ENCODE measurements at places on chromosomes 2 and 18.

DNA sequence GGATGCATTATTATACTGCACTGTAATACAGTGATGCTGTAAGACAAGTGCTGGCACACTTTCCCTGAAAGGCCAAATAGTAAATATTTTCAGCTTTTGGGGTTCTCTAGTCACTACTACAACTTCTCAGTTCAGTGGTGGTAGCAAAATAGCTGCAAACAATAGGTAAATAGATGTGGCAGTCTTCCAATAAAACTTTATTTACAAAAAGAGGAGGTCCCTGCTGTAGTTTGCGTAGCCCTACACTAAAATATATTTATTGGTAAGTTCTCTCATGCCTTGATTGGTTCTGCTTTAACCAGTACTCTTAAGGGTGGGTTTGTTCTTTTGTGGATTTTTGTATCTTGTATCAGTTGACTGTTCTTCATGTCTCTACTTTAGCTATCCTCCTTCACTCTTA, 7.8 kb downstream of the GLS start:
- no peak for DNase-seq

DNA sequence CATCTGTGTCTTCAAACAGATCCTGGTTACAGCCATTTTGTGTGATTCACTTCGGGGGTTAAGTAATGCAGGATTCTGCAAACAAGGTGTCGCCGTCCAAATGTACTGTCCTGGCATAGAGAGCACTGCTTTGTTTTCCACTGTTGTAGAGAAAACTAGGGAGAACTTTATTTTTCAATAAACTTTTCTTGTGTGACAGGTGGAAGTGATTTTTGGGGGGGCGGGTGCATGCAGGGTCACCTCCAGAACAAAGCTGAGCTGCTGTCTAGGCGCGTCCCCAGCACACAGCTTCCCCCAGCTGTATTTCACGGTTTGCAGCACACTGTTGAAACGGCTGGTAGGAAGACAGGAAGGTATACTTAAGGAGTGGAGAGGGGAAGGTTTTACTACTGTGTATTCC, 200.6 kb downstream of the MGAT5 start:
- peak; percentile 7 for DNase-seq

DNA sequence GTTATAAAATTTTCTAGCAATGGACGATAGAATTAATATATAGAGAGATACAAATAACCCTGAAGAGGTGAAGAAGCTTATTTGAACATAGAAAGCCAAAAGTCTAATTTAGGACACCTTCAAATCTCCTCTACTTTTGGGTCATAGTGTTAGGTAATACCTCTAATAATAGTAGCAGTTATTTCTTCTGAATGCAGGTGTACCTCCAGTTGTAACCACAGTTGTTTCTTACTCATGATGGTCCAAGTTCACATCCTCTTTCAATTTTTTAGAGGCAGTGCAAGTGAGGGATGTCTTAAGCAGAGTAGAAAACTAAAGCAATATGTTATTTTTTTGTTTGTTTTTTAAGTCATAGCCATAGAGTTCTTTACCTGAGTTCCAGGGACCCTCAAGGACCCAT, 429.5 kb downstream of the CCDC85A start:
- no peak for DNase-seq

DNA sequence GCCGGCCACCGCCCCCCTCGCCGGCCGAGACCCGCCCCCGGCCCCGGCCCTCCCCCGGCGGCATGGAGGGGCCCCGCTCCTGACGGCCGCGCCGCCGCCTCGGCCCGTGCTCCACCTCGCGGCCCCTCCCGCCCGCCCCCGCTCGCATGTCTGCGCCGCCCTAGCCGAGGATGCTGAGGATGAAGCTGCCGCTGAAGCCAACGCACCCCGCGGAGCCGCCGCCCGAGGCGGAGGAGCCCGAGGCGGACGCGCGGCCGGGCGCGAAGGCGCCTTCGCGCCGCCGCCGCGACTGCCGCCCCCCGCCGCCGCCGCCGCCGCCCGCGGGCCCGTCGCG, 397 bp downstream of the ZCCHC2 start:
- no peak for DNase-seq

DNA sequence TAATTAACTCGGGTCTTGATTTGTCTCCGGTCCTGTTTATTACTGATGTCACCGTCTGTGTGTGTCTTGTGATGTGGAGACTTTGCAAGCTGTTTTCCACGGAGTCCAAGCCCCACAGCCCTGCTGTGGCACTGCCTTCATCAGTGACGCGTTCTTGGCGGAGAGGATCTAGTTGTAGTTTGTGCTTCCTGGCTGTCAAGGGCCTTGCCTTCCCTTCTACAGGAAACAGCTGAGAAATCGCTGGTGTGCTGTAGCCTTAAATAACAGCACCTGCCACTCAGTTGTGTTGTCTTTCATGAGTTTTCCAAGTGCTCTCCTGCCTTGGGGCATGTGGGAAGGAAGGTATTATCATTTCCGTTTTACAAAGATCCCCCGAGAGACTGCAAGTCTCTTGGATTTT, 26.3 kb downstream of the CTIF start:
- no peak for DNase-seq

- DNase-seq = no peak
Observed at GRCh38 chr18:36015629-36016028, 43.1 kb downstream of the RMP24 start.

DNA sequence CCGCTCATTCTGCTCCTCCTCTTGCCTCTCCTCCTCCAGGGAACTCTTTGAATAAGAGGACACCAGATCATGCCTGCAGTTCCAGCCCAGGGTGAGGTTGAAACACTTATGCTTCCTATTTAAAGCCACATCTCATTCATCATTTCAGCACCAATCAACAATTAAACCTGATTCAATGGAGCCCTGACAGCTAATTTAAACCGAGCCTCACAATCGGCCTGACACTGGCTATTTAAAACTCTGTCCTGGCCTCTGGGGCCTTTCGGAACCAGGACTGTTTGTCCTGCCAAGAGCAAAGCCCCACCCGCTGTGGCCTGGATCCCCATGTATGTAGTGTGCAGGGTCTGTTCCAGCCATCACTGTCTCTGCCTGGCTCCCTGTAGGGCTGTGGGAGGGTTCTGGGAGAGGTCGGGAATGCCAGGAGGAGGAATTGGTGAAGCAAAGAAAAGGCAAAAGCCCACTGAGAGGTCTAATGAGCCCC, 97.4 kb downstream of the MCFD2 start:
- DNase-seq = no peak

DNA sequence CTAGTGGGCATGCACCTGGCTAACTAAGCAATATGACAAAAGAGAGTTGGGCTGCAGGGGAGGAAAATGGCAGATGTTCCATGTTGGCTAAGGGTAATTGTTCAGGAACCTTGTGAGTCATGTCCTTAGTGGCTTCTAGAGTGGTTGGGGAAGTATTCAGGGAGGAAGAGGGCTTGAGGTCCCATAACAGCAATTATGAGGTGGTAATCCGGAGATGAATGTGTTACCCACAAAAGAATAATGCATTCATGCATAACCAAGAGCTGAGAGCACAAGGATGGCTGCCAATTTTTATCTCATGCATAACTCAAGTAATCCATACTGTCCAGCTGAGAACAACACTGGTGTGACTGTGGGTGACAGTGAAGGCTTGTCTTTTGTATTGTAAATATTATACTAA, 42.9 kb downstream of the TMEFF2 start:
- no peak for DNase-seq

GRCh38 chr18:59667488-59667887, 29.7 kb downstream of the CCBE1 start:
- no peak for DNase-seq

DNA sequence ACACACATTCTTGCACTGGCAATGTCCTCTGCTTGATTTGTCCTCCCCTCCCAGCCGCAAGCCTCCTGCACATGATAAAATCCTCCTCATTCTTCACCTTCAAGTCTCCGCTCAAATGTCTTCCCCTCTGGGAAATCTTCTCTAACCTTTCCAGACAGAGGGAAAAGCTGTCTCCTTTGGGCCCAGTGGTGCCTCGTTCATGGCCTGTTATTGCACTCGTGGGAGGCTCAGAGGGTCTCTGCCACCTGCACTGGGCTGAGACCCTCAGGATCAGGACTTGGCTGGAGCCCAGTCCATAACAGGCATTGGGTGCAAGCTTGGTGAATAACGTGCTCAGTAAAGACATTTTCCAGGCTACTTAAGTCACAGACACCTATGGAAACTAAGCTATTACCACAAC, 68.6 kb downstream of the PTGR3 start:
- no peak for DNase-seq

- DNase-seq = no peak
Observed at GRCh38 chr2:32136097-32136496, 29.6 kb upstream of the SLC30A6 start.

- no peak for DNase-seq
Observed at GRCh38 chr2:208984376-208985090, 439.3 kb upstream of the MAP2 start.

DNA sequence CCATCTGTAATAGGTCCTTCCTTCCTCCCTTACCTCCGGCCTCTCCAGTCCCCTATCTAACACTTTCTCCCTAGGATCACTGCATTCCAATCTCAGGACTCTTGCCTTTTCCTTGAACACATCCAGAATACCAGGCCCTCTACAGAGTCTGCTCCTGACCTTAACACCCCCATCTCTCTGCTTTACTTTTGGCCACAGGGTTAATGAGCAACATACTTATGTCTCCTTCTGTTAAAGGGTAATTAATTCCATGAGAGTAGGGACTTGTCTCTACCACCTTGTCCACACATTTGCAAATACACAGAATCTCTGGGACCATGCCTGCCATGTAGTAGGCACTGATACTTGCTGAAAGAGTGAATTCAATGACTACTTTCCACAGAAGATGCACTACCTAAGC, 94.9 kb downstream of the COBLL1 start:
- no peak for DNase-seq

- no peak for DNase-seq
Observed at GRCh38 chr2:156673333-156673615, 237.1 kb downstream of the GPD2 start.

- no peak for DNase-seq
Observed at GRCh38 chr18:33836564-33836963, 258.5 kb downstream of the ASXL3 start.

DNA sequence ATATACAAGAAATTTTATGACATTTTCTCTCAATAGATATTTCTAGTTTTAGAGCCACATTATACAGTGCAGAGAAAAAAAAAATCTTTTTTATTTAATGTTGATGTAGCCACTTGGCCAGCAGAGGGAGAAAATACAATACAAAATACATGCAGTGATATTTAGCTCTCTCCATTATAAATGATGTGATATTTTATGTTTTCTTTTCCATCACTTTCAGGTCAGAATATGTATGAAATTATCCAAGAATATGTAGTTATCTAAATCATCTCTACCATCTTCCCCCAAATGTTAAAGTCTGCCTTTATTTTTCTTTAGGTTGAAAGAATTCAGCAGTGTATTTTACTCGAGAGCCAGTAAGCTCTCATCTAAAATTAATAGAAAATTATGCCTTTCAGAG, 533.6 kb upstream of the FSHR start:
- DNase-seq = no peak

DNA sequence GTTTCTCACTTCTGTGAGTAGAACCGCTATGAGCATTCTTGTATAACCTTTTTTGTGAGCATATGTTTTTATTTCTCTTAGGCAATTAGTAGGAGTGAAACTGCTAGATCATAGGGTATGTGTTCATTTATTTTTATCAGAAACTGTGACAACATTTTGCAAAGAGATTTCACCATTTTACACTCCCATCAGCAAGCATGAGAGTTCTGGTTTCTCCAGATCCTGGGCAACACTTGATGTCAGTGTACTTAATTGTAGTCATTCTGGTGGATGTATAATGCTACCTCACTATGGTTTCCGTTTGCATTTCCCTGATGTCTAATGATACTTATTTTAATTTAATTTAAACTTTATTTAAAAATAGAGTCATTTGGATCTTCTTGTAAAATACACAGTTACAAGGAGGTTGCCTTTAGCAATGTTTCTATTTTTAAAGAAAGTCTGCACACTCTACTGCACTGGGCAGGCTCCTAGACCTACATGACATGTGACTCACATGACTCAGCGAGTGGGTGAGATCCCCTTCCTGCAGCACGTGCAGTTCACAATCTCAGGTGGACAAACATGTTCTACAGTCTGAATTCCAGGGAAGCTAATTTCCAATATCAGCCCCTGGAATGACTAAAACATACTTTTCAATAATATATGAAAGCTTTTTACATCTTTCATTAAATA, 127.0 kb upstream of the BCL2L11 start:
- no peak for DNase-seq

- DNase-seq = peak; percentile 22
Observed at GRCh38 chr2:128433911-128434550, 115.4 kb upstream of the HS6ST1 start.

DNA sequence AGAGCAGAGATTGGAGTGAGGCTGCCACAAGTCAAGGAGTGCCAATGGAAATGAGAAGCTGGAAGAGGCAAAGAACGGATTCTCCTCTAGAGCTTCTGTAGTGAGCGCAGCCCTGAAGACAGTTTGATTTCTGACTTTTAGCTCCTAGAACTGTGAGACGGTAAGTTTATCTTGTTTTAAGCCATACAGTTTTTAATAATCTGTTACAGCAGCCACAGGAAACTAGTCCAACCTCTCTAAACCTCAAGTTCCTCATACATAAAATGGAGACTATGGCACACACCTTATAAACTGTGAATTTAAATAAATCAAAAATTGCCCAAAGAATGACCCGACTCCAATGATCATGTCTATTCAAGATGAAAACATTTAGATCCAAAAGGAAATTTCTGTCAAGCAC, 596.5 kb downstream of the BCL11A start:
- no peak for DNase-seq

DNA sequence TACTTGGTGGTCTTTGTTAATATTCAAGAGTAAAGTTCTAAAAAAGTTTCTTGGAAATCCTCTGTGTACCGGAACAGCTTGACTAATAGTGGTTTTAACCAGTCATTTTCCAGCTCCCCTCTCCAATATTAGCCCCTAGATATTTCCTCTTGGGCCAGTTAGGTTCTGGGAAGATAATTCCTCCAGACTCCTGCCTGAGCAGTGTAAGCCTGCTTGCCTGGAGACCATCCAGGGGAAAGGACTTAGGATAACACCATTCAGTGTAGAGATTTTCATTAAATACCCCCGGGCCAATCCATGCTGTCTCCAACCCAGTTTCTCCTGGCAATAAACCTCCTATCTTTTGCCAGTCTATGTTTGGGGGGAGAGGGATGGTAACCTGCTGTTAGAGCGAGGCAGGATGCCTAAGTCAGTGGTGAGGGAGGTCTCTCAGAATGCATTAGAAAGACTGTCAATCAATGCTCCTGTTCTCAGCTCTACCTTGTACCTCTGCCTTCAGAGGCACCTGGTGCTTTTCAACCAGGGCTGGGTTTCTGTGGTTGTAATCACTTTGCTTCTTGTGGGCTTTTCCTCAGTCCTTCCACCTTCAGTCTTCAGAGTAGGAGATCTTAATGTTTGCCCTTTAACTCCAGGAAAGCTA, 186.4 kb downstream of the RNF152 start:
- no peak for DNase-seq
